Esophagus squamous epithelium (tissue), 5 donors: ENCODE measurements at places on chromosomes 7 and 10.

DNA sequence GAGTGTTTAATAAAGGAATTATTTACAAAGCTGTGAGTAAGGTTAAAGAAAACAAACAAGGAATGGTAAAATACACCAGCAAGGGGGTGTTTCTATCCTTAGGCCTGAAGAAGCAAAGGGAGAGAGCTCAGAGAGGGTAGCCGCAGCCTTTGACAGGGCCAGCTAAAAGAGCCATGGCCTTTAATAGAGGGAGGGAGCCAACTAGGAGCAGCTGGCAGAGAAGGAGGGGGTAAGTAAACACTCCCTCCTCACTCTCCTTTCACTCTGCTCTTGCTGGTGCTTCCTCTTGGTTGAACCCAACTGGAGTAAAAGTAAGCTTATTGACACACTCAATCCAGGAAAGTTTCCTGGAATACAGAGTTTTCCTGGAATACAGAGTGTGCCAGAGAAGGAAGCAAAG lies 87.5 kb downstream of the CH25H start:
- no peak for DNase-seq

- DNase-seq = no peak
Measured at GRCh38 chr7:37424995-37425394, 23.7 kb downstream of the ELMO1 start.

- DNase-seq = no peak
Measured at GRCh38 chr7:95684505-95684904, 87.8 kb upstream of the DYNC1I1 start.

GRCh38 chr10:122882766-122883165 lies 3.4 kb upstream of the FAM24B start:
- no peak for DNase-seq

DNA sequence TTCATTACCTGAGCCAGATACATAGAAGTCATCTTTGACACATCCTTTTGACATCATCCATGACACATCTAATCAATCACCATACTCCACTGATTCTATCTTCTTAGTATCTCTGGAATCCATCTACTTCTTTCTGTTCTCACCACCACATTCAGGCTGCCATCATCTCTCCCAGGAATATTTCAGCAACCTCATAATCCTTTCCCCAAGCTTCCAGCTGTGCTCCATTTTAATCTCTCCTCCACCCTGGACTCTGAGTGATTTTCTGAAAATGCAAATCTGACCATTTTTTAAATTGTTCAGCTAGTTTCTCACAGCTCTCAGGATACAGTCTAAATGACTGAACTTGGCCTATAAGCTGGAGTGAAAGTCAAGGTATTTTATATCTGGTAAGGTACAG lies 2.5 kb upstream of the BTRC start:
- no peak for DNase-seq

- no peak for DNase-seq
Measured at GRCh38 chr10:122341141-122341810, 33.2 kb upstream of the PLEKHA1 start.

DNA sequence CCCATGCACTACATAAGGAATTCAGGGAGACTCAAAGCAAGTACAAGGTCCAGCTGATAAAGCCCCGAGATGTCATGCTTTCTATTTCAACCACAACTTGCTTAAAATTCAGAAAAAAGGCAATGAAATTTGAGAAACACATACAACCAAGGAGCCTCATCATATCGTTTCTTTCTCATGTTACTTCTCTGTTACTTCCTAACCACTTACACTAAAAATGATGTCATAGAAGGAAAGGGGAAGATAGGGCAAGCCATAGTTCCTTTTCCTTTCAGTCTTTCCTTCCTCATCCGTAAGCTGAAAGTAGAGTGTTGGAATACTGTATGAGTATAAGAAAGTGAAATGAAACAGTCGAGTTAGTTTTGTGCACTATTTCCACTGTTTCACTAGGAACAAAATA lies 27.9 kb upstream of the CDK14 start:
- DNase-seq = no peak

- no peak for DNase-seq
Measured at GRCh38 chr7:55075464-55076021, 56.7 kb downstream of the EGFR start.
